CD4-positive, alpha-beta T cell treated with Interleukin-10 for 1 hour (primary cell): ENCODE measurements at places on chromosomes 7 and 10.

- DNase-seq: no peak
Observed at GRCh38 chr10:110694263-110694662, 50.1 kb downstream of the RBM20 start.

DNA sequence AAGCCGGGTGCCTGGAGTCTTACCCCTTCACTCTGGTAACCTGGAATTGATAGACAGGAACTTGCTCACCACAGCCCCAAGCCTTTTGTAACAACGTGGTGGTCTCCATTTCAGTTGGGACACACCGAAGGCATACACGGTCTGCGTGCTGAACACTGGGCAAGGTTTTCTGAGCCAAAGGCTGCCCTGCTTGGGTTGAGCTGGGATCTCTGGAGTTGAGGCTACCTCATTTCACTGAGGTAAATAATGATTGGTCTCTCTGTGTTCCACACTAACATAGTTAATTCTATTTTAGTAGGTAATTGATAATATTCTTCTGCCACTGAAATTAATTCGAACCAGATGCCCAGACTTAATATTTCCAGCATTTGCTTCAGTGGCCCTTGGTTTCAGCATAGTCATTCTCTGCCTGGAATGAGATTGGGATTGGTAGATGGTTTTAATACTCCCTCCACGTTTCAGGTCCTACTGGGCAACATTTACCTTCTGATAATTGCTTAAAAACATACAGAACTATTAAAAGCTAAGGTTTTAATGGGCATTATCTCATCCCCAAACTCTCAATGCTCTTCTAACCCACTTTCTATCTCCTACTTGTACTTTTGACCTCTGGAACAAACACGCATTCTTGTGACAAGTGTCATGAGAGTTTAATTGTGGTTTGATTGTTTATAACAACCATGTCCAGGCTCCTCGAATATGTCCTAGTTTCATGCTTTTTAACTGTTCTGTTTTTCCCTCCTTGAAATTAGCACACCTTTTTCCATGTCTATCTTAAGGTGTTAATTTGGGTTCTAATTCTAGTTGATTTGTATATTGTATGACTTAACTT lies 202.3 kb upstream of the KLF6 start:
- no peak for DNase-seq

DNA sequence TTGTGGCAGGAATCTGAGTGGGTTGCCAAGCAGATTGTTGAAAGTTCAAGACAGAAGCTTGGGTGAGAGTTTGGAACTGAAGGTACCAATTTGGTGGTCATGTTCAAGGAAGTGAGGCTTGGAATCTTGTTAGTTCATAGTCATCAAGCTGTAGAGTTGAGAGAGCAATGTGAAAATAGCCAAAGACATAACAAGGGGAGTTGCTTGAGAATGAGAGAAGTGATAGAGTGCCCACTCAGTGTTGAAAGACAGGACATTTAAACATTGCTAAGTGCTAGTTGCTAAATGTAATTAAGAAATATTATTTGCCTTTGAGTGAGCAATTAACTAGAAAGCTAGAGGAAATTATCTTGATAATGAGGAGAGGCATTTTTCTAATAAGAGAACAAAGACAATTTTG lies 17.0 kb downstream of the ITGB8 start:
- DNase-seq: no peak

DNA sequence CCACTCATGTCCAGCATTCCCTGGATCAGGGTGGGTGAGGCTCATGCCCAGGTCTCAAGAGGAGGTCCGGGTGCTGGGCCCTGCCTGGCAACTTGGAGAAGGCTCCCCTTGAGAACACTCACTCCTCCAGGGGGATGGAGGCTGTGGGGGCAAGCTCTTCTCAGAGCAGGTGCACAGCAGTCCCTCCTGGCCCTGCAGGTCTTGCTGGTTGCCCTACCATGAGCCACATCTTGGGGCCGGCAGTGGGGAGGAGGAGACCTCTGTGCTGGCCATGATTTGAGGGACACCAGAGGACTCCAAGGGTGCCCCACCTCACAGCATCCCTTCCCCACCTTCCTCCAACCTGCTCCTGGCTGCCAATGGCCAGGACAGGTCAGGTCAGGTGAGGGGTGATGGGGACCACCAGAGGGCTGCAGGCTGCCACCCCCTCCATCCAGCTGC lies 87.4 kb upstream of the RET start:
- no peak for DNase-seq

- no peak for DNase-seq
Observed at GRCh38 chr7:127844165-127844564, 187.1 kb downstream of the LRRC4 start.

DNA sequence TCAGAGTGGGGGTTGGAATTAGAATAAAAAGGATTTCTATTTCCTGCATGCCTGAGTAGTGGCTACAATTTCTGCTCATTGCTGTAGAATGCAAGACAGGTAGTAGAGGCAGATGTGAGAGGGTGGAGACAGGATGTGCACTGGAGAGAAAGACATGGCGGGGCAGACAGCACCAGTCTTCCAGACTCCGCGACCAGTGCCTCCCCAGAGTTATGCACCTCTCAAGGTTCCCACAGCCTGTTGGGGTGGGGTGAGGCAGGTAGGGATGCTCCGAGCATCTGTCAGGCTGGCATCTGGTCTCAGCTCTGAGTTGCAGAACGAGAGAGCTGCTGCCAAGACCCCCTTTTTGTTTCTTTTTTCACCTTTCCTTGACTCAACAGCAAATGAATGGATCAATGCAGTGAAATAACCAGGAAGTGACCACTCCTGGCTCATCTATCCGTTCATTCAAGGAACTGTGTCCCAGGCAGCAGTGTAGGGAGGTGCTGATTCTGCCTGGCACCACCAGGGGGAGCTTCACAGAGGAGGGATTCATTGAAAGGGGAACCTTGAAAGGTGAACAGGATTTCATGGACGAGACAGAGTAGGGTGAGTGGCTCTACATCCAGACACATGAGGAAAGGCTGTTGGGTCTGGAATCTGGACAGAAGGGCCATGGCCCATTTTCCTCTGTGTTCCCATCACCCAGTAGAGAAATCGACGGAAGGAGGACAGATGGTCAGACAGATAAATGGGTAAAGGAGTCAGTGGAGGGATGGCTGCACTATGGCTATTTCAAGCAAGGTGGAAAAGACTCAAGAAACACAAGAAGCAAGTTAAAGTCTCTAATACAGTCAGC lies 17.2 kb upstream of the SLC18A3 start:
- DNase-seq: peak; percentile 54

- DNase-seq: peak; percentile 59
Observed at GRCh38 chr10:110008518-110009339, 945 bp downstream of the ADD3 start.

DNA sequence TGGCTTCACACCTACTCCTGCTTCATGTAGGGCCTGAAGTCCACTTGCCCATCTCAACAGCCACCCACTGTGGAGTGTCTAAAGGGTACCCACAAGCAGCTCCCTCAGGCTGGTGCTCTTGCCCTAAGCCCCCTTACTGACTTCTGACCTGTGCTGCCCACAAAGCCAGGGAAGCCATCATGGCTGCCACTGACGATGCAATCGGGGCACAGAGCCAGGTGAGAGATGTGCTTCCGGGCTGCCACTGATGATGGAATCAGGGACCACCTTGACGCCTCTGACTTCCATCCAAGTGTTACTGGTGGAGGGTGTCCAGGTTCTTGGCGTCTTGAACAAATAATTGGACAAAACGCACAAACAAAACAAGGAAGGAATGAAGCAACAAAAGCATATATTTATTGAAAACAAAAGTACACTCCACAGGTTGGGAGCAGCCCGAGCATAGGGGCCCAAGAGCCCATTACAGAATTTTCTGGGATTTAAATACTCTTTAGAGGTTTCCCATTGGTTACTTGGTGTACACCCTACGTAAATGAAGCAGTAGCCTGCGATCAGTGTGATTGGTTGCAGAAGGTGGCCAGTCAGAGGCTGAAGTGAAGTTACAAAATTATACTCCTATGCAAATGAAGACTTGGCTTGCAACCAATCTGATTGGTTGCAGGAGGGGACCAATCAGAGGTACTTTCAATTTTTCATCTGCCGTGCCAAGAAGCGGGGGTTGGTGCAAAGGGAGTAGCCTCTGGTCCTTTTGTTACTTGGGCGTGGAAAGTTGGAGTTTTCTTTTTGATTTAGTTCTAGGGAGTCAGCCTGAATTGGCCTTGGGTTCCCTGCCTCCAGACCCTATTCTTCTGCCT lies 4.5 kb downstream of the CPA2 start:
- DNase-seq: no peak

DNA sequence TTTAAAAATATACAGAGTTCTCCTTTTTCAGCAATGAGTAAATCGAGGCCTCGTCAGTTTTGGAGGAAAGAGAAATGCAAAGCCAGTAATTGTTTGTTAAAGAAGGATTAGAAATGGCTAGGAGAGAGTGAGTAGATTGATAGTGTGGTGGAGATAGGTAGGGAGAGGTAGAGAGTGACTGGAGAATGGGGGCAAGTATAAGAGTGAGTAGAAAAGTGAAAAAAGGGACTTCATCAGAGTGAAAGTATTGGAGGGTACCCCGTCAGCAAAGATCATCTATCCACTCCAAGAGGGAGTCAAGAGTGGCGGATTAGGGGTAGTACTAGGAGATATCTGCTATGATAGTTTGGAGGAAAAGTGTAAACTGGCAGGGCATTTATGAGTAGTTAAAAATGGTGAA lies 9.2 kb upstream of the ANKRD2 start:
- DNase-seq: no peak
